RCC 7860 (cell line): ENCODE measurements at places on chromosomes 4 and X.

- peak; percentile 72 for DNase-seq
Observed at GRCh38 chr4:182578402-182578801, 335.2 kb downstream of the TENM3 start.

DNA sequence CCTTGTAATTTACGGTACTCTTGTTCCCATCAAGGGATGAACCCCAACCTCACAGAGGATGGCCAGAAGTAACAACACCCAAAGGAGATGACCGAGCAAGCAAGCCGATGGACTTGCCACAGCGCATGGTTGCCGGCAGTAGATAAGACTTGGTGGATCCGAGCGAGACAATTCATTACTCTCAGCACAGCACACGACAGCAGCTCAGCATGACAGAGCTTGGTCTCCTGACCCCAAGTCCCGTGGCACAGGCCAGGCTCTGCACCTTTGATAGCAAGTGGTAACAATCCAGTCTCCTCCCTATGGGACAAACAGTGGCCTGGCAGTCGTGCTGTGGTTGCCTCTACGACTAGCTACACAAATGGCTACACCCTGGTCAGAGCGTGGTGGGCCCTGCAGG lies 26.3 kb downstream of the RWDD4 start:
- no peak for DNase-seq

GRCh38 chr4:105637408-105638176 lies 70.9 kb downstream of the INTS12 start:
- DNase-seq, result no peak

- DNase-seq, result no peak
Observed at GRCh38 chr4:68176500-68176899, 46.8 kb upstream of the TMPRSS11F start.

GRCh38 chr4:185013417-185014125 lies 4.7 kb upstream of the HELT start:
- no peak for DNase-seq

GRCh38 chr4:139563515-139563914 lies 7.5 kb upstream of the SETD7 start:
- no peak for DNase-seq

DNA sequence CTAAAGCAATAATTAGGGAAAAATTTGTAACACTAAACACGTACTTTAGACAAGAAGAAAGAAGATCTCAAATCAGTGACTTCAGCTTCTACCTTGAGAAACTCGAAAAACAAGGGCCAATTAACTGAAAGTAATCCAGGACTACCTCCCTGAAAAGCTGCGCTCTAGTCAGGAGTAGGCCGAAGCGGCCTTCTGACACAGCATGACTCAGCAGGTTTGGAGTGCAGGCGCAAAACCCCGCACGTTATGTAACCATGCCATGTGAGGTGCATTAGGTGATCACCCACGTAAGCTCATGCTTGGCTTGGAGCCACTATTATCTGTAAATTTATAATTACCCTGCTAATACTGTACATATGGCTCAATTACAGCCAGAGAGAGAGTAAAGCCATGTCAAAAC lies 52.8 kb upstream of the CCDC149 start:
- DNase-seq, result no peak

GRCh38 chrX:137574102-137574783 lies 8.3 kb downstream of the ZIC3 start:
- DNase-seq, result no peak

DNA sequence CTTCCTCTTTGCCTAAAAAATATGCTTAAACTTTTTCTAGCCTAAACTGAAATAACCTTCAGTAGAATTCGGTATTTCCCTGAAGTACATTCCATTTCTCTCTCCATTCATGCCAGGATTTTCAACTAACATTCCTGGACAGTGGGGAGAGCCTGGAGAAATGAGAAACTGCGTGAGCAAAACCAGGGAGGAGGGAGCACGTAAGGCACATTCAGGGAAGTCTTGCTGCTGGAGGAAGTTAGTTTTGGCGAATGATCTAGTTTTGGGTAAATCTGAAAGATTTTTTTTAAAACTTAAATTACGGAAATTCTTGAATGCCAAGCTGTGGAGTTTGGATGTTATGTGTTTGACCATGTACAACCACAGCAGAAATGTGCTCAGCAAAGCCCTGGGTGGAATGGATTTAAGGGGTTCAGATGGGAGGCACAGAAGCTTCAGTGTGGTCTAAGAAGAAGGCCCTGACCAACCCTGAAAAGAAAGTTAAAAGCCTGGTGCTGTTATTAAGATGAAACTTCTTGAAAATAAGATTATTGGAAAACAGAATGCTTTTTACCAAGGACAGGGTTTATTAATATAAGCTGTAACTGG lies 347.8 kb downstream of the ANK2 start:
- DNase-seq, result no peak

GRCh38 chr4:41067369-41067768 lies 147.0 kb downstream of the APBB2 start:
- DNase-seq, result no peak

DNA sequence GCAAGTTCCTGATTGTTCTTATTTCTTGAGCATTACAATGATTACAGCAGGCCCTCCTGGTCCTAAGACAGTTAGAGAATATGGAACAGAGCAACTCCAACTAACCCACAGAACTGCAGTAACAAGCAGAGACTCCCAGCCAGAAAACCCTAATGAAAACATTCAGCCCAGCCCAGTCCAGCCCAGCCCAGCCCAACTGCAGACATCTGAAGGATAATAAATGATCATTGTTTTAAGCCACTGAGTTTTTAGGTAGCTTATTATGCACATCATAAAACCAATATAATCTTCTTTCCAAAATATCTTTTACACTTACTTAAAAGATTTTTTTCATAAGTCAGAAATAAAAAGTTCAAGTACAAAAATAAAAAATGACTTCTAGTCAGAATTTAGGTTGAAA lies 51.3 kb downstream of the SPOCK3 start:
- no peak for DNase-seq

DNA sequence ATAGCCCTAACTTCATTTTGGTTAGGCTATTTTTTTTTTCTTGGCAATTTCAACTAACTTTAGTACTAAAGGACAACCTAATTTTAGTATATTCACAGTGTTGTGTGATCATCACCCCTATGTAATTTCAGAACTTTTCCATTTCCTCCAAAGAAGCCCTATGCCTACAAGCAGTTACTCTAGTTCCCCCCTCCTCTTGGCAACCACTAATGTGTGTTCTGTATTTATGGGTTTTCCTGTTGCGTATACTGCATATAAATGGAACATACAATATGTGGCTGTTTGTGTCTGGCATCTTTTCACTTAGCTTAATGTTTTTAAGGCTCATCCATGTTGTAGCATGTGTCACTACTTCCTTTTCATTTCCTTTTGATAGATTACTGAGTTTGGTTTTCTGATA lies 57.6 kb downstream of the N4BP2 start:
- no peak for DNase-seq

DNA sequence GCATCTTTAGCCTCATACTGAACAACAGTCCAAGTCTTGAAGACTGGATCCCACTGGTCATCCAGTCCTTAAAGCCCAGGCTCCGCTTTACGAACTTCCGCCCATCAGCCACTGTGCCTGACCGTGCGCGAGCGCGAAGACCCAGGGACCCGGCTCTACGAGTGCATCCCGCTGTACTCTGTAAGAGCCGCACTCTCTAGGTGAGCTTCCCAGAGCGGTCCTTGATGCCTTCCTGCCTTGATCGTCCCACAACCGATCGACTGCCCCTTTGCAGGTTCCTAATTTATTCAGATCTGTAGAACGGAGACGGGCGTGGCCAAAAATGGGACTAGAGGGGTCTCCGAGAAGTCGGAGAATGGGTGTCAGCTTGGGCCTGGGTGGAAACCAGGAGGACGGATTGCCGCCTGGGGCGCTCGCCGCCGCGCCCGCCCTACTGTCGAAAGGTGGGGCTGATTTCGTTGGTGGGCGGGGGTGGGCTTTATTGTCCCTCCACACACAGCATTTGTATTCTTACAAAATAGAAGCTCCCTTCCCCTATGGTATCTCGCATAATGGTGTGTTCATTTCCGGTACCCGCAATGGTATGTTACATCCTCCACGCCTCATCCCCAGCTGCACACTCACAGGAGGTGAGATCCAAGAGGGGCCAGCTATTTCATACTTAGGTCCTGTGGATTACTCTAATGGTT lies 42.3 kb upstream of the FAM156A start:
- no peak for DNase-seq

DNA sequence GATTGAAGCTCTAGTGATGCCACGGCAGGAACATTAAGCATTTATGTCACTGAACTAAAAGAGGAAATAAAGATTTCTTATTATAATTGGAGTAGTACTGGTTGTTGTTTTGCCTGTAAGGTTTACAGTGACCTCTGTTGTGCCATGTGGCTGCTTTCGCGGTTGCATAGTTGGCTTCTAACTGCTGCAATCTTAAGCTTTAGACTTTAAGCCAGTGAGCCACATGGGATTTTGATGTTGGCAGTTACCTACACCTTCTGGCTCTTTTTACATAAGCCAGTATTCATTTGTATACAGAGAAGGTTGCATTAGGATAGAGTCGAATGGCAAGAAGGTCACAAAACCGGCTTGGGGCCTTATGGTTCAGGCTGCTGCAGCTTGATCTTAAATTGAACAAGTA lies 1311.6 kb downstream of the RAPGEF2 start:
- no peak for DNase-seq

DNA sequence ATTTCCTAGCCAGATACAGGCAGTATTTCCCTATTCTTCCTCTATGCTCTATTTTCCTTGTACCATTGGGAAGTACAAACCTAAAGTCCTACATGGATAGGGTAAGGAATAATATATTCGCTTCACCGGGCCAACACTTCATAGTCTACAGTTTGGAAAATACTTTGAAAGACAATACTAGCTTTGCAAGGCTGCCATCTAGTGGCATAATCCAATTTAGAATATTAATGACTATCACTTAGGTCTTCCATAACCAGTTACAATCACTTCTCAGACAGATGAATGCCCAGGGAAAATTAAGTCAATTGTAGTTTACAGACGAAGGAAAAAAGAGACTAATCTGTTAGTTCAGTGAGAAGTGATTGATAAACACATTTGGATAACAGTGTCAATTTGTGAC lies 141.0 kb upstream of the FAM47C start:
- peak; percentile 24 for DNase-seq

DNA sequence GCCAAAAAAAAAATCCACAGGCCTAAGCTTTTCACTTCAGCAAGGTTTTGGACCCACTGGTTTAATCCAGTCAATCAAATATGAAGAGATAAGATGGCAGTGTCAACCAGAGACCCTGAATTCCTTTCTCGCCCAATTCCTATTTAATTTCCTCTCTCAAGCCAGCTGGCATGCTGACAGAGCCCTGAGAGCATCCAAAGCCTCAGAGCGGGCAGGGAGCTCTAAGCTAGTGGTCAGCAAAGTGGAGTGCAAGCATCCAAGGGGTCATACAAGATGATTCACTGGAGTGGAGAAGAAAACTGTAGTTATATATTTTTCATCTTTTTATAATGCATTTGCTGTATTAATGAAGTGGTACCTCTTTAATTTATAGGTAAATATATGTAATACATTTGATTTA lies 37.8 kb upstream of the PRPS2 start:
- DNase-seq, result no peak

DNA sequence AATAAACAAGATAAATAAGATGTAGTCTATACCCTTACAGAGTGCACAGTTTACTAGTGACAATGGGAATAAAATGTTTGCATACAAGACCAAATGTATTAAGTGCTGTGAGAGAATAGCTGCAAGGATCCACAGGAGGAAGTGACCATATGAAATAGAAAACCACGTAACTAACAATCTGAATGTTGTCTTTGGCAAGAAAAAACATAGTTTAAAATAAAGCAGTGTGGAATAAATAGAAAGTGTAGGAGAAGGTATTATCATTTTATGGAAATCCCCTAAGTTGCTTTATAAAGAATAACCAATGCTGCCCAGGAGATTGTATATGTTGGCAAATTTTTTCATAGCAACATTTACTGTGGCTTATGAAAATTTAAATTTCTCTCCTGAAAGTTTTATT lies 116.1 kb downstream of the PCDH7 start:
- no peak for DNase-seq

DNA sequence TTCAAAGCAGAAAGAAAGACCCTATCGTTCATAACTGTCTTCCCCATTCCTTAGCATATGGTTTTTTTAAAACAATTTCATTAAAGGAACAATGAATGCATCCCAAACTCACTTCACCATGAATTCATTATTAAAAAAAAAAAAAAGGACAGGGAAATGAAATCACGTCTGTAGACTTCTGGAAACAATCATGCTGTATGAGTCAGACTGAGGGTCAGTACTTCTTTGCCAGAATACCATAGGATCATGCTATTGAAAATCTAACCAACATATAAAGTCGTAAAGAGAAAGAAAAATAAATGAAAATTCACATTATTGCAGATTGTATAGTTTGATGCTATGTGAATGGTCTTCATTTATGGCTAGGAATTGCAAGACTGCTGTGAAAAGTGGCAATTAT lies 144.4 kb downstream of the PCDH18 start:
- no peak for DNase-seq

GRCh38 chrX:1932231-1932630 lies 317.4 kb downstream of the ASMT start:
- peak; percentile 68 for DNase-seq

DNA sequence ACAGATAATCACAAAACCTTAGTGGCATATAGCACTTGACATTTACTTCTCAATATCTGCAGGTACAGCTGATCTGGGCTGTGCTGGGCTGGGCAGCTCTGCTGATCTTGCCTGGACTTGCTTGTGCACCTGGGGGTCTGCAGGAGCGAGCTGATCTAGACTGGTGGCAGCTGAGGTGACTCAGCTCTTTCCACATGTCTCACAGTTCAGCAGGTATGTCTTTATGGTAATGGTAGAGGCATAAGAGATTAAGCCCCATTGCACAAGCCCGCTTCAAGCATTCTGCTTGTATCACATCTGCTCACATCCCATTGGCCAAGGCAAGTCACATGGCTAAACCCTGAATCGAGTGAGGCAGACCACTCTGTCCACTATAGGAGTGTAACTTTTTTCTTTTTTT lies 506.7 kb downstream of the BCOR start:
- DNase-seq, result no peak

DNA sequence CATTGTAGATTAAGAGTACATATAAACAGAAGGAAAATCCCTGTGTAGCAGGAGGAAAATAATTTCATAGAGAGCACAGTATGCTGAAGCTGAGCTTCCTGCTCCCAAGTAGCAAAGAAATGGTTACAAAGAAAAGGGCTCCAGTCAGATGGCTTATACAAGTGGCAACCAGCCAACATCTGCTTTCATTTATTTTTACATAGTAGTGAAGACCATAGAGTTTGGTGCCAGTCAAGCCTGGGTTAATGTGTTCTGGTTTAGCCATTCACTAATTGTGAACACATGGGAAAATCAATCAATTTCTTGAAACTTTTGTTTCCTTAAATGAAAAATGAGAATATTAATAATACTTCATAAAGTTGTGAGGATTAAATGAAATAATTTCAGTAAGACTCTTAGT lies 111.3 kb upstream of the ELOVL6 start:
- DNase-seq, result no peak
